Right lung (tissue), 10 donors: ENCODE measurements at places on chromosomes 3 and 15.

- no peak for DNase-seq
Measured at GRCh38 chr15:66154581-66154980, 99.0 kb downstream of the MEGF11 start.

DNA sequence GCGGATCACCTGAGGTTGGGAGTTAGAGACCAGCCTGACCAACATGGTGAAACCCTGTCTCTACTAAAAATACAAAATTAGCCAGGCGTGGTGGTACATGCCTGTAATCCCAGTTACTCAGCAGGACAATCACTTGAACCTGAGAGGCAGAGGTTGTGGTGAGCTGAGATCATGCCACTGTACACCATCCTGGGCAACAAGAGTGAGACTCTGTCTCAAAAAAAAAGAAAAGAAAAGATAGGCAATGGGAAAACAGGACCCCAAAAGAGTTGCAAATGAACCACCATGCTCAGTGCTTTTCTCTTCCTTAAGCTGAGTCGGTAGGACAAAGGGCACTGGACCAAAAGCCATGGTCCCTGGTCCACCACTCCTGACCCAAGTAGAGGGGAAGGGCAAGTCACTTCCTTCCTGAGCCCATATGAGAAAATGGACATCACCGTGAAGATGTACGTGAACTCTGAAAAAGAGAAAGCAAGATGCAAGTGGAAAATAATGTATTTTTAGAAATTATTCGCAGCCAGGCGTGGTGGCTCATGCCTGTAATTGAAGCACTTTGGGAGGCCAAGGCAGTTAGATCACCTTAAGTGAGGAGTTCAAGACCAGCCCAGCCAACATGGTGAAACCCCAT lies 2.6 kb downstream of the ITGB5 start:
- DNase-seq = no peak

DNA sequence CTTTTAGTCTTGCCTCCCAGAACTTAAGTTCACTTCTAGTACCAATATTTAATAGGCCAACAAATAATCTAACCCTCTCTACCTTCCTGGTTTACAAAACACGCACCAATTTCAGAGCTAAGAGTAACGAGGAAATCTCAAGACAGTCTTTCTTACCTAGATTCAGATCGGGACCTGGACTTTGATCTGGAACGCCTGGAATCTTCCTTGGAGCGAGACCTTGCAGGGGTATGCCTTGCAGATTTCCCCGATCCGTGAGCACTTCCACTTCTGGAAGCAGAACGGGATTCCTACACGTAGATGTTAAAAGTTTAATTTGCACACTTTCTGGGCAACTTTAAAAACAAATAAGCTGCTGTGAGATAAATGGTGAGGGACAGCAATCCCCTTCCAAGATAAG lies 11.4 kb downstream of the TRA2B start:
- DNase-seq = no peak

- DNase-seq = no peak
Measured at GRCh38 chr15:77487469-77487842, 66.8 kb downstream of the HMG20A start.

- no peak for DNase-seq
Measured at GRCh38 chr3:135896613-135897012, 68.9 kb upstream of the PPP2R3A start.

GRCh38 chr3:32175607-32176197 lies 62.8 kb upstream of the CMTM8 start:
- no peak for DNase-seq

DNA sequence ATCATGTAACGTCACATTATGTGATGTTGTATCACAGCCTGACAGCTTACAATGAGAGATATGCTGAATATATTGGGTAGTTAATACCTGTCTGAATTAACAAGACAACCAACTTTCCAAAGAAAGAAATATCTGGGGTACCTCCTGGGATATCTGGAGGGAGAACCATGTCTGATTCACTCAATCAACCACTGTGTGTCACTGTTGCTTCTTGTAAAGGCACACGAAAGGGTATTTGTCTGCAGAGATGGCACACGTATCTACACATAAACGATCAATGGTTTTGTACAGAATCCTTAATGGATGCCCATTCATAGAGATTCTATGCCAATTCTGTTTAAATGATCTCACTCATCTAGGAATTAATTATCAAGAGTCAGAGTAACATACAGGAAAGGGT lies 252.1 kb upstream of the TMCO5A start:
- DNase-seq = no peak

DNA sequence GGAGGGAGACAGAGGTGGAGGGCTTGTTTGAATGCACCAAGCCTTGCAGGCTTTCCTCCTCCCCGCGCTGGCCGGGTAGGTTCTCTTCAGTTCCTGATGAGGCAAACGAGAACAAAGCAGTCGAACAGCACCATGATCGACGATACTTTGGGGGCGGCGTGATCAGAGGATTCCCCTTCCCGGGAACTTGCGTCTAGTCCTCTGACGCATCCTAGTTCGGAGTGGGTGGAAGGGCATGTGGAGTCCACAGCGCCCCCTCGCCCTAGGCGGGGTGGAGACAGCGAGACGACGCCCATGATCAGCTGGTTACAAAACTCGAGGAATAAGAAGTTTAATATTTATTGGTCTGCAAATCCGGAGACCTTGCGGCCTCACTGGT lies 452 bp upstream of the SV2B start:
- no peak for DNase-seq

- DNase-seq = peak; percentile 72
Measured at GRCh38 chr3:179189759-179190158, 41.6 kb downstream of the PIK3CA start.

GRCh38 chr15:73305331-73306211 lies 63.2 kb downstream of the HCN4 start:
- DNase-seq = peak; percentile 13

DNA sequence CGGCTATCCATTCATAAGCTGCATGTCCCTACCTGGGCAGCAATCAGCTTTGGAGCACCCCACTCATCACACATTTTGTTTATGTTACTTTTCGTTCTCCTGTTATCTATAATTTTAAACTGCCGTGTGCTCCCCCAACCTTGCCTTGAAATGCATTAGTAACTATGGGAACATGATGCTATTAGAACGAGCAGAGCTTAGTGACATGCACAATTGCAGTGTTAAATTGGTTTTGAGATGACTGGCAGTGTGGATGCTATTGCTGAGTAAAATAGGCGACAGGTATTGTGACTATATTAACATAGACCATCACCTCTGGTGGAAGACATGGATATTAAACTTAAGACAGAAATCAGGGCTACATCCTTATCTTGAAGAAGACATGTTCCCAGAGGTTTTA lies 191.6 kb downstream of the KCNAB1 start:
- DNase-seq = no peak

DNA sequence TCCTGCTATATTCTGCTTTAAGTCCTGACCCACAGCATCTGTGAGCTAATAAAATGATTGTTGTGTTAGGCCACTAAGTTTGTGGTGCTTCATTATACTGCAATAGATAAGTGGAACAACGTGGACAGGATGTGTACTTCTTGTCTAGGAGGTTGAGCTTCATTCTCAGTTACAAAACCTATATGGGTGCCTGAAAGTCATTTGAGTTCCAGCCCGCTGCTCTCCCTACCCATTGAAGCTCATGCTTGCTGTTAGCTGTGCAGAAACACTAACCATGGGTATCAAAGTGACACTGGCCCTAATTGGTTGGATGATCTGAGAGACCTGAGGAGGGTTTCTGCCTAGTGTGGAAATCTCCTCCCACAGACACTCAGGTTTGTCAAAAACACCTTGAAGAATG lies 357.2 kb downstream of the PDCD6IP start:
- no peak for DNase-seq

- no peak for DNase-seq
Measured at GRCh38 chr3:136177876-136178275, 18.3 kb downstream of the MSL2 start.

GRCh38 chr3:128374746-128375445 lies 91.8 kb downstream of the DNAJB8 start:
- DNase-seq = no peak

GRCh38 chr3:129239991-129240390 lies 9.4 kb upstream of the COPG1 start:
- DNase-seq = no peak

GRCh38 chr3:156131241-156131640 lies 10.9 kb downstream of the KCNAB1 start:
- DNase-seq = no peak

GRCh38 chr3:189841473-189842205 lies 210.4 kb downstream of the TP63 start:
- no peak for DNase-seq

DNA sequence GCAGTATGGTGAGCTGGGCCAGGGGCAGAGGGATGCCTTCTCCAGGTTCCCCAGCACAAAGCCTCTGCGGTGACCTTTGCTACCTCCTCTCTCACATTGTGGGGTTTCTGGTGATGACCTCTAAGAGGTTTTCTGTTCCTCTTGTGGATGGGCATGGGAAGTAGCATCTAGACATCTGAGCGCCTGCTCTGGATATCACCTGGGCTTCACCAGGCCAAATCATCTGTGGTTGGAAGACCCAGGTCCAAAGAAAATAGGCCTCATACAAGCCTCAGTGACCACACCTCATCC lies 7.0 kb downstream of the APEH start:
- no peak for DNase-seq

DNA sequence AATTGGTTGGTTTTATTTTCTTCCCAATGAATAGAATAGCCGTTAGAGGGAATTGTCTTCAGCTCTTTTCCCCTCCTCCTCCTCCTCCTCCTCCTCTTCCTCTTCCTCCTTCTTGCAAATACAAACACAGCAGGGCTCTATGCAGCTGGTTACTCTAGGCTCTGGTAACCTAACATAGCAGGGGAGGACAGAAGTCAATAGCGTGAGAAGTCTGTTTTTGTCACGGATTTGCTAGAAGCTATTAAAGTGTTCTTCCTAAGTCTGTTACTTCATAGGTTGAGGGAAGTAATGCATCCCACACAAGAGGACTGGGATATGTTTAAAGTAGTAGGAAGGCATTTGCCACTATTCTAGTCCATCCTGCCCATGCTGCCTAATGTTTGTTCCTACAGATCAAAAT lies 374.7 kb upstream of the TPRG1 start:
- DNase-seq = no peak

DNA sequence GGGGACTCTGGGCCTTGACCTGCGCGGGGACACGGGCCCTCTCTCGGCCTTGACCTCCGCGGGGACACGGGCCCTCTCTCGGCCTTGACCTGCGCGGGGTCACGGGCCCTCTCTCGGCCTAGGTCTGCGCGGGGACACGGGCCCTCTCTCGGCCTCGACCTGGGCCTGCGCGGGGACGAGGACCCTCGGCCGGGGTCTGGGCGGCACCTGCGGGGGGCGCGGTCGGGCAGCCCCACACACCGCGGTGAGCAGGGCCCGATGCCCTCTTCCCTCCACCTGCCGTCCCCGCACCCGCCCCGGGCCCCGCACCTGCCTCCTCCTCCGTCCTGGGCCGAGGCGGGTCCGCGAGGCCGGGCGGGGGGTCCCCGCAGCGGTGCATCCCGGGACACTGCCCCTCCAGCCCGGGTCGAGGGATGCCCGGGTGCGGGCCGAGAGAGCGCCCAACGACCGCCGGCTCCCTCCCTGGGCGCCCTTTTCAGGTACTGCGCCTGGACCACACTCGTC lies 15.6 kb upstream of the CERS3 start:
- DNase-seq = no peak

- DNase-seq = no peak
Measured at GRCh38 chr3:15681668-15682067, 80.1 kb downstream of the BTD start.

DNA sequence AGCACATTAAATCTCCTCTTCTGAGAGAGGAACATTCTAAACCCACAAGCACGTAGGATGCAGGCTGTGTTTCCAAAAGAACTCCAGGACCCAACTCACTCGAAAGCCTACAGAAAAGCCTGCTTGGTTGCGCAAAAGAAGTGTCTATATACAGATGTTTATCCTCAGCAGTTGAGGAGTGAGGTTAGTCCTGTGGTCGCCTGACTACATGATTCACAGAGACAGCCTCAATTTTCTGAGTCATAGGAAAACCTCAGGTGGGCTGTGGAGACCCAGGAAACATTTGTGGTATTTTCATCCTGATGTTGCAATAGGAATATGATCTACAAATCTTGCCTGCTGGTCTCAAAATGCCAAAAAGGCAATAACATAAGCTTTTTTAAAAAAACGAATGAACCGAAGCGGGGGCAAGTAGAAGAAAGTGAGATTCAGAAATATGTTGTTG lies 183.8 kb upstream of the THRB start:
- DNase-seq = no peak

DNA sequence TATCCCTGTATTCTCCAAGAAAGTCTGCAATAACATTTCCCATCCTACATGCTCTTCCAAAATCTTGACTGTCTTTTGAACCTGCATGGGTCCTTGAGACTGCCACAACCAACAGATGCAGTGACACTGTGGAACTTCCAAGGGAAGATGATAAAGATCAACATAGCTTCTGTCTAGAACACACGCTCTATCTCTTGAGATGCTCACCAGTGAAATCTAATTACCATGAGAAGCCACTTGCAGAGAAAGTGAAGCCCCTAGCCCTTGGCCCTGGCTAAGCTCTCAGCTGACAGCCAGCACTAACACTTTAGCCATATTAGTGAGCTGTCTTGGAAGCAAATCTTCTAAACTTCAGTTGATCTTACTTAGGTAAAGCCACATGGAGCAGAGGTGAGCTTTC lies 36.6 kb downstream of the EOMES start:
- DNase-seq = no peak

GRCh38 chr3:10926811-10927521 lies 65.6 kb upstream of the SLC6A1 start:
- DNase-seq = no peak

DNA sequence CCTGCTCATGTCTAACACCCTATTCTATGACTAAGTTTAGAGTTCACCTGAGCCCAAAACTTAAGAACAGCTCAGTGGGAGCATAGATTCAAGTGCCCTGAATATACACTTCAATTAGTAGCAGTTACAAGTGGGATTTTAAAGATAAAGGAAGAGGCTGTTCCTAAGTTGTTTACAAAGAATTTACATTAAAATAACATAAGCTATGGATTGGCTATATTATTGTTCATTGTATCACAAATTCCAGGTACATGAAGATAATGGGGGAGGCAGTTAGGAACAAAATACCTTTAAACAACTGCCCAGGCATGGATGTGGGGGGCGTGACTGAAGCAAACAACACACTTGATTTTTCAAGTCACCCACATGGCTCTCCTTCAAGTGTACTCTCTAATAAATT lies 52.7 kb downstream of the ROPN1B start:
- DNase-seq = no peak

- peak; percentile 2 for DNase-seq
Measured at GRCh38 chr3:87792534-87793336, 266.1 kb downstream of the CGGBP1 start.

GRCh38 chr15:70853318-70853972 lies 512 bp downstream of the LARP6 start:
- peak; percentile 57 for DNase-seq

- no peak for DNase-seq
Measured at GRCh38 chr3:102529452-102529851, 94.6 kb downstream of the ZPLD1 start.
